Bronchial epithelial cell (primary cell): ENCODE measurements at places on chromosomes 16 and 17.
A peak's percentile ranks its signal among the peaks of the same experiment; 100 is the strongest.

DNA sequence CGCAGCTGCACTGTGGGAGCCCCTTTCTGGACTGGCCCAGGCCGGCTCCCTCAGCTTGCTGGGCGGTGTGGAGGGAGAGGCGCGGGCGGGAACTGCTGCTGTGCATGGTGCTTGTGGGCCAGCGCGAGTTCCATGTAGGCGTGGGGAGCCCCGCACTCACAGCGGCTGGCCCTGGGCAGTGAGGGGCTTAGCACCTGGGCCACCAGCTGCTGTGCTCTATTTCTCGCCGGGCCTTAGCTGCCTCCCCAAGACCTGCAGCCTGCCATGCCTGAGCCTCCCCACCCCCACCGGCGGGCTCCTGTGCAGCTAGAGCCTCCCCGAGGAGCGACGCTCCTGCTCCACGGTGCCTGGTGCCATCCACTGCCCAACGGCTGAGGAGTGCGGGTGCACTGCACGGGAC lies 1.7 kb downstream of the MTHFSD start:
- no peak for DNase-seq

DNA sequence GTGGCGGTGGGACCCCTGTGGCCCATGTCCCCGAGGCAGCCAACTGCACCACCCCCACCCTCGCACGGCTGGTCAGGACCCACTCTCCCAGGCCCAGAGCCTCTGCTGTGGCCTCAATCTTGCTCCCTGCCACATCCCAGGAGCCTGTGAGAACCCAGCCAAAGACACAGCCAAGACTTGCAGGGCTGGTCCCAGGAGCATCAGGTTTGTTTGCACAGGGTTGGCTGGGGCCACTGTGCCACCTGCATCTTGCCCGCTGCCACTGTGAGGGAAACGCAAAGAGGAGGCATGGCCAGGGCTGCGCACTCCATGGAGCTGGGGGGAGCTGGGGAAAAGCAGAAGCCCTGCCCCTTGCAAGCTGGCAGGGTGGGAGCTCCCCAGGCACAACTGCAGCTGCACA lies 92.5 kb downstream of the SSH2 start:
- no peak for DNase-seq

DNA sequence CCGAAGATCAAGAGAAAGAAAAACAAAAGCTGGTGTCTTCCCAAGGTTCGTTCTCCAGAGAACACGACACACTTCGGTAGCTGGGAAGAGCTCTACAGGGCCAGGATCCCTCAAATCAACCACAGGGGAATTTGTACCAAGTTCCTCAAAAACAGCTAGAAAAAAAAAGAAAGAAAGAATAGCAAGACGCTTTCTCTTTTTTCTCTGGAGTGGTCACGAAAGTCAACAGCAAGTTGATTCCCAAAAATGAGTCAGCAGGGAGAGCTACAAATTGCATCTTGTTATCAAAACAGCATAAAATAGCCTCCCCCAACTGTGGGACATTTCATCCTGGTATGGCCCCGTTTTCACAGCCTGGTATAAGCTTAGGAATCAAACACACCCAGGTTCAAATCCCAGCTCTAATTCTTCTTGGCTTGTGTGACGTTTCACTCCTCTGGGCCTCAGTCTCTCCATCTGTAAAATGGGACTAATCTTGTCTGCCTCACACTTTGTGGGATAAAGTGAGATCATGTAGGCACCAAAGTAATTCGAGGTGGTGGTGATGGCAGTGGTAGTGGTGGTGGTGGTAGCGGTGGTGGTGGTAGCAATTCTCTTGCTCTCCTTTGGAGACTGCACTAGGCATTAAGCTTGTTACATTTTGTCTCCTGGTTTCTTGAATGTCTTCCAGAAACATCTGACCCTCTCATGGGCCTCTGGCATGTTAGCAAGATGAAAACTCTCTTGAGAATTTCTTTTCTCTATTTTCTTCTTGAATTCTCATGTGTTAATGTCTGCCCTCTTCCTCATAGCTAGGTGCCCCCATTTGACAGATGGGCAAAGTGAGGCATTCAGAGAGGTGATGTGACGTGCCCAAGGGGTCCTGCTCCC lies 988 bp upstream of the IL21R start:
- no peak for DNase-seq

DNA sequence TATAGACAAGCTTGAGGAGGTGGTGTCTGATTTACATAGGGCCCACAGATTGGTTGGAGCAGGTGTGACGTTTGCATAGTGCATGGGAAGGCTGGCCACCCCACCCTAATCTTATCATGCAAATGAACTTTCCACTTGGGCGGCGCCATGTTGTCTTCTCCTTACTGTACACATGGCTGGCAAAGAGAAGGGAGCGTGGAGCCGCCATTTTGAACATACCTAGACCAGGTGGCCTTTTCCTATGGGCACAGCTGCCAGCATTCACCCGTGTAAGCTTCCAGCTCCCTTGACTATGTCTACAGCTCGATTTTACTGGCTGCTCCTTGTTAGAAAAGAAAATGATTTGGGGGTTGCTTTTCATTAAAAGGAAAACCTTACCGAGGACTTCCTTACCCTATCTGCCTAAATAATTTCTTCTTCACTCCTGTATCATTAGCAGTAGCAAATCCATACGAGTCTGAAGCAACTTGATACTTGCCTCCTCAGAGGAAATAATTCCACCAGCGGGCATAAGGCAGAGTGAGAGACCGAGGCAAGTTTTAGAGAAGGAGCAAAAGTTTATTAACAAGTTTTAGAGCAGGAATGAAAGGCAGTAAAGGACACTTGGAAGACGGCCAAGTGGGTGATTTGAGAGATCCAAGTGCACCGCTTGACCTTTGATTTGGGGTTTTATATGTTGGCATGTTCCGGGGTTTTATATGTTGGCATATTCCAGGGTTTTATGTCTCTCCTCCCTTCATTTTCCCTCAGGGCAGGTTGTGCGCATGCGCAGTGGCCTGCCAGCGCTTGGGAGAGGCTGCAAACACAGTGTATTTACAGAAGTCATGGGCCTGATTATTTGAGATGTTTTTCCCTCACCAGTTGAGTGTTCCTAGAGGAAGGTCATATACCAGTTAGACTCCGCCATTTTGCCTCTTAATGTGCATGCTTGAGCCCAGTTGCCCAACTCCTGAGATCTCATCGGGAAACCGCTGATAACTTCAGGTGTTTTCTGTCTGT lies 65.7 kb downstream of the MARF1 start:
- no peak for DNase-seq

DNA sequence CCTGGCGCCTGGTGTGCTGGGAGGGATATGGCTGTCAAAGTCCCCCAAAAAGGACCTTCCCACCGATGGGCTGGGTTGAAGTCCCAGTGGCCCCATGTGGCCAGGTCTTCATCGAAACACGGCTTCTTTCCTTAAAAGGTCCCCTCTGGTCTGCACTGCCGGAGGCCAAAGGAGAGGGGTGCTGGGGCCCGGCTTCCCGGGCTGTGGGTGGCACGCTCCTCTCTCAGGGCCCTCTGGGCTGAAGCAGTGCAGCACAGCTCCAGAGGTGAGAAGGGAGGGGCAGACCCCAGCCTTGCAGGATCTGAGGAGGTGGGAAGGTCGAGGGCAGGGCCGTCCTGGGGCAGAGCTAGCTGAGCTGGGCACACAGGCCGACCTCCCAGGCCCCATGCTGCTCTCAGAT lies 6.7 kb downstream of the NPTX1 start:
- no peak for DNase-seq

DNA sequence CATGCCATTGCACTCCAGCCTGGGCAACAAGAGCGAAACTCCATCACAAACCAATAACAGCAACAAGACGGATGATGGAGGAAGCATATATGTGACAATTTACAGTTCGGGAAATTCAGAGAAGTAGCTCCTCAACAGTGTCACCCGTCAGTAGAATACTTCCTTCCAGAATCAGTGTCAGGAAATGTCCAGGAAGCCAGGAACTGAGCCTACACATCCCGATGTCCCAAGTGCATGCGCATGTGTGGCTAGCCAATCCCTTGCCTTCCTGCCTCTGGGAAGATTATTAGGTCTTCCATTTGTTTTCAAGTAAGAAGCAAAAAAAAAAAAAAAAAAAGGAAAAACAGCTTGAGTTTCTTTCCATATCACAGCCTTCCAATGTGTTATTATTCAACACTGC lies 1.4 kb upstream of the PITPNC1 start:
- DNase-seq, result no peak

- no peak for DNase-seq
These were observed 13.3 kb downstream of the RFFL start for GRCh38 chr17:35050170-35050569.

DNA sequence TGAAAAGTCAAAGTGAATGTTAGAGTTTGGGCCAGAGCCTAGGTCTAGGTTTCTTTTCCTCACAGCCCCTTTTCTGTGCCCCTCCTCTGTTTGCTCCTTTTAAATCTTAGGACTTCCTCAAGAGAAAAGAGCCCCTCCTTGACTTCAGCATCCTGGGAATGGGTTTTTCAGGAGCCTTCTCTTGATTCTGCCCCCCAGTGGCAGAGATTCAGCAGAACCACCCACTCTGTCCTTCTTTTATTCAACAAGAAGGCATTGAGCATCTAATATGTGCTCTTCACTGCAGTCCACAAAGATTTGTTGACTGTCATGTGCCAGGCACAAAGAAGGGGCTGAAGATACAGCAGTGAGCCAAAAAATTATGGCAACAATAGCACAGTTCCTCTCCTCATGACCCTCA lies 270.8 kb upstream of the CDH5 start:
- DNase-seq, result no peak

DNA sequence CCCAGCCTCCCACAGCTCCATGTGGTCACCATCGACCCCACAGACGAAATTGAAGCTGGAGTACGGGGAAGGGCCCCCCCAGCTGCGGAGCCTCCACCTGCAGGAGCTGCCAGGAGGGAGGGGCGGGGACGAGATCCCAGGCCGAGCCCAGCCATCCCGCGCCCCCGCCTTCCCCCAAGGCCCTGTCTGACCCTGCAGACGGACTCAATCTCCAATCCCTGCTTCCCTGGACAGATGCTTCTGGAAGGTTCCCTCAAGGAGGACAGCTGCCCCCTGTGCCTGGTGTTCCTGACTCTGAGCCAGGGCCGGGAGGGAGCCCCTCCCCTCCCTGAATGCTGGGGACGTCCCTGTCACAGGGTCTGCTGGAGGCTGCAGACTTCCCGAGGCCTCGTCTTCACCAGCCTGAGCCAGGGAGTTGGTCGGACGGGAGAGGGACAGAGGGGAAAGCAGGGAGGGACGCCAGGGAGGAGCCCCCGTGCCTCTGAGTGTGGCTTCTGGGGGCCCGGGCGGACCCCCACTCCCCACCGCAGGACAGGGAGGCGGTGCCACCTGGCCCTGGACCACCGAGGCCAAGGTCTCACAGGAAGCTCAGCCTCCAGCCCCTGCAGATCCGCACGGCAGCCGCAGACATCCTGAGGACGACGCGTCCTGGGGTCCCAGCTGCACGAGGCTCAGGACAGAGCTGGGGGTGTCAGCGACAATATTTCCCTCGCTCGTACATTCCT lies 21.3 kb upstream of the C1QTNF8 start:
- DNase-seq, result no peak

- no peak for DNase-seq
These were observed 62.3 kb downstream of the HS3ST3A1 start for GRCh38 chr17:13539421-13539820.

GRCh38 chr17:39064374-39064773 lies 87.1 kb downstream of the PLXDC1 start:
- DNase-seq, result peak; percentile 35
